ENCODE measurements at places on chromosomes 6 and 20.

DNA sequence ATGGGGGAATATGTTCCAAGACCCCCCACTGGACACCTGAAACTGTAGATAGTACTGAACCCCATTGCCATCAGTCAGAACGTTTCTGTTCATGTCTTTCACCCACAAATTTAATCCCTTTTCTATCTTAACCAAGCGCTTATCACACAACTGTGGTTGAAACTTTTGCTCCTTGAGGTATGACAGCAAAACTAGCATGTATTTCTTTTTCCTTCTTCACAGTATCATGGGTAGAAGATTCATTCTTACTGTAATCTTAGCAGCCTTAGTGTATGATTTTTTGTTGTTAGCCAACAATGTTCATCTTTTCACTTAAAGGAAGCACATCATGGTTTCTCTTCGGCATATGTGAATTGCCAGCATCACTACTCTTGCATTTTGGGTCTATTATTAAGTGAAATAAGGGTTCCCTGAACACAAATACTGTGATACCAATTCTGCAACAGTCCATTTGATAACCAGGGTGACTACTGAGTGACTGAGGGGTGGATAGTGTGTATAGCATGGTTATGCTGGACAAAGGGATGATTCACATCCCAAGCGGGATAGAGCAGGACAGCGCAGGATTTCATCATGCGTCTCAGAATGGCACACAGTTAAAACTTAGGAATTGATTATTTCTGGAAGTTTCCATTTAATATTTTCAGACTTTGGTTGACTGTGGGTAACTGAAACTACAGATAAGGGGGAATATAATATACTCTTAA lies 41.8 kb downstream of the KCNS1 start:
- no peak for DNase-seq

DNA sequence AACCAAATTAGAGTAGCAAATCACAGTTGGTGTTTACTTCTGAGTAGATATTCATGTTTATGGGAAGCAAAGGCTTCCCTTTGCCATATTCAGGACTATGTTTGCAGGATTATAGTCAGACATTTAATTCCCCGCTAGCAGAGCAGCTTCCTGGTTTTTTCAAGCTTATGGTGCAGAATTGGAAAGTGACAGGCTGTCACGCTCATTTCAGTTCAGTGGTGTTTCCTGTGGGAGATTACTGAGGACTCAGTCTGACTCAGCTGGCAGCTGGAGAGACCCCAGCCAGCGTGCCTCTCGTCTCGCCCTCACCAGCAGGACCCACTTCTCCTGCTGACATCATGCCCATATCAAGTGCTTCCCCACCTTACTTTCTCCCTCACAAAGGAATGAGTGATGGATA lies 85.1 kb downstream of the LYRM2 start:
- no peak for DNase-seq

DNA sequence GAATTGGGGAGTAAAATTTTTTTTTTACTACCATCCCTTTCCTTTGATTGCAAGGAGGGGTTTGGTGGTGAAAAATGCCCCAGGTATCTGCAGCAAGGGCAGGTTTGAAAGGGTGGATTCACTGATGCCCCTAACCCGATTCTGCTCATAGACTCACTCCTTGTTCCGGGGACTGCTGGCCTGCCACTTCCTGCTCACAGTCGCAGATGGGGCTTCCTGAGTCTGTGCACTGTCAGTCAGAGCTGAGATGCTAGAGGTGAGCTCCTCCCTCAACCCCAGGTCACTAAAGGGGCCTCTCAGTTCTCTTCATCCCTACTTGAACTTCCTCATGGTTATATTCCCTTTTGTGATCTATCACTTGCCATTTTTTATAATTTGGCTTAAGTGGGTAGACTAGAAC lies 357.9 kb downstream of the FARS2 start:
- DNase-seq, result no peak

DNA sequence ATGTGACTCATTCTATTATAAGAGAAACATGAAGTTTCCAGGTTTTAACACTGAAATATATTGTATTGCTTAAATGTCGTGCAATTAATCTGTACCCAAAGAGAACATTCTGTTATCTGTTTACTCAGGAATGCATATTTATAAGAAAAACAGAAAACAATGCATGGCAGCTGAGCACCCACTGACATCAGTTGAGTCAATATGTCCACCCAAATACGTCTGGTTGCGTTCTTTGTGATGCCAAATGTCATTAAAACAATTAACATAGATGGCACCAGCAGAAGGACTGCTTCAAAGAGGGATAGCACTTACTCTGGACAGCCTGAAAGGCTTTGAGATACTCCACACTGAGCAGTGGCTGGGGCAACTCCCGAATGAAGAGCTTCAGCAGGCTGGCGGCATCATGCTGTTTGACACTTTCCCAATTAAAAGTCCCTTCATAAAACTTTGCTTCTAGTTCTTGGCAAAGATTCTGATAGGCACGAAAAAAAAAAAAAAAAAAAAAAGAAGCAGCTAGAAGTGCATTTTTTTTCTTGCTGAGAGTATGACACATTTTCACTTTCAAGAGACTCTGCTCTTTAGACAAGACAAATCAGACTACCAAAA lies 102.3 kb downstream of the ARHGAP18 start:
- DNase-seq, result no peak

- no peak for DNase-seq
Measured at GRCh38 chr6:109318328-109318876, 63.9 kb downstream of the CD164 start.

- no peak for DNase-seq
Measured at GRCh38 chr20:50292591-50293283, 102.1 kb downstream of the CEBPB start.

All from activated CD8-positive, alpha-beta memory T cell treated with anti-CD3 and anti-CD28 coated beads for 1 hour (primary cell).